ENCODE measurements at places on chromosomes 5 and 9.
A peak's percentile ranks its signal among the peaks of the same experiment; 100 is the strongest.

DNA sequence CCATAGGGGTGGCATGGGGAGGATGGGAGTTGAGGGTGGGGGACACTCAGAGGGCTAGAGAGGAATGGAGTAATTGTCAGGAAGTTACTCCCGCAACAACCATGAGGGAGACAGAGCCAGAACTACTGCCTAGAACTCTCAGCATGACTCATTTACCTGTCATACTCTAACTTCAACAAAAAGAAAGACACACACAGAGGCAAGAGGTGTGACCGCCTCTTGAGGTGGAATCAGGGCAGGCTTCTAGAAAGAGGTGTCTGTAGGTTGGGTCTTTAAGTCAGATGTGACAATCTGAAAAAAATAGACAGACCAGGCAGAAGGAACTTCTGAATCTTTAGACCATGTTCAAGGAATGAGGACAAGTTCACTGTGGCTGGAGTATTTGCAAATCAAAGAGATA lies 73.4 kb downstream of the GABBR2 start:
- H3K27me3 ChIP-seq, result no peaks in the 10 kb centered on the region
- H3K4me1 ChIP-seq, result no peaks in the 10 kb centered on the region

DNA sequence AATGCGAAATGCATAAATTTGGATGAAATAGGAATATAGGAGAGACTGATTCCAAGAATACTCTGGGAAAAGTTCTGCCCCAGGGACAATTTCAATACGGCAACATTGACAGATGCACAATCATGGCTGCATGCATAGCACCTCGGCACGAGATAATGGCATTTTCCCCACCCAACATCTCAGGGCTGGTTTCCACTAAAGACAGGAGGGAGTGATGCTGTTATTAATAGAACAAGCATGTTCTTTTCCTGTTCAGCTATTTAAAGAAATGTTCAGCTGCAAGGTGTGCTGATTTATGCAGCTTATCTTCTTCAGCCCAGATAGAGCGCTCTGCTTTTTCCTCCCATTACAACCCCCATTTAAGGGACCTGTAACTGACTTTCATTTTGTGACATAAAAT lies 740.2 kb downstream of the TLR4 start:
- no peaks in the 10 kb centered on the region for H3K4me1 ChIP-seq
- no peak overlapping the region for H3K4me3 ChIP-seq
- no peak for DNase-seq
- H3K36me3 ChIP-seq, result no peaks in the 10 kb centered on the region

DNA sequence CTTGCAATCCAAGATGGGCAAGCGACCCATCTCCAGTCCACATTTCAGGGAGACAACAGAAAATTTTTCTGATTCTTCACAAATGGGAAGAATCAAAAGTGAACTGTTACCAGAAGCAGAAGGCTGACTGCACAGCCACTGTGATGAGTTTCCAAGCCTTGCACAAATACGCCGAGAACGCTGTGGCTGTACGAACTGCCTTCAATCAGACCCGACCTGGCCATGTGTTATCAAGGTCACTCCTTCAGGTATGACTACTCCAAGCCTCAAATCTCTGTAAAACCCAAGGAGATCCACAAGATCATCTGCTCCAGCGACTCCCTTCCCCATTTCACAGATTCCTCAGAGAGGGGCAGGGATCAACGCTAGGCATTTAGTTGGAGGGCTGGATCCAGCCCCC lies 26.9 kb downstream of the RAPGEF1 start:
- no peak overlapping the region for H3K27ac ChIP-seq
- H3K27me3 ChIP-seq, result no peaks in the 10 kb centered on the region
- peaks cover 7% of the 10 kb centered on the region for H3K4me1 ChIP-seq
- no peak overlapping the region for H3K4me3 ChIP-seq
- no peaks in the 10 kb centered on the region for H3K36me3 ChIP-seq
- no peak for DNase-seq

GRCh38 chr5:147044572-147045273 lies 166.2 kb upstream of the PPP2R2B start:
- no peaks in the 10 kb centered on the region for H3K27me3 ChIP-seq
- H3K4me1 ChIP-seq, result peaks cover 9% of the 10 kb centered on the region
- no peak overlapping the region for H3K27ac ChIP-seq
- H3K36me3 ChIP-seq, result no peaks in the 10 kb centered on the region
- no peak for DNase-seq

GRCh38 chr5:14240359-14240758 lies 97.2 kb downstream of the TRIO start:
- H3K27me3 ChIP-seq, result no peaks in the 10 kb centered on the region
- H3K36me3 ChIP-seq, result no peaks in the 10 kb centered on the region
- DNase-seq, result no peak
- H3K4me3 ChIP-seq, result no peak overlapping the region

DNA sequence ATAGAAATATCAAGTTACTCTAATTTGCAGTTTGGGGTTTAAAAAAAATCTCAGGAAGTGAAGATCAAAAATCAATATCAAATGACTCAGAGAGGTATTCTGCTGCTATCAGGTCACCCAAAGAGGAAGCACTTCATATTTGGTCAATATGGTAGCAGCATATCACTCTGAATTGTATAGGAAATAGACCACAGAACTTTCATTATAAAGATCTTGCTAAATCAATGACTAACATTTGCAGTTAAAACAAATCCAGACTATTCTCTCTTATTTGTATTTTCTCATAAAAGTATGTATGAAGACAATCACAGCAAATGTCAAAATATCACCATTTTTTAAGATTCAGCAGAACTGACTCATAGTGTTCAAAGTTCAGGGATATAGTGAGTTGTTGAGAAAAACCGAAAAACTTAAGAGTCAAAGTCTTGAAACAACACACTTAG lies 105.8 kb upstream of the PCSK1 start:
- H3K4me1 ChIP-seq, result no peaks in the 10 kb centered on the region
- no peak overlapping the region for H3K27ac ChIP-seq

DNA sequence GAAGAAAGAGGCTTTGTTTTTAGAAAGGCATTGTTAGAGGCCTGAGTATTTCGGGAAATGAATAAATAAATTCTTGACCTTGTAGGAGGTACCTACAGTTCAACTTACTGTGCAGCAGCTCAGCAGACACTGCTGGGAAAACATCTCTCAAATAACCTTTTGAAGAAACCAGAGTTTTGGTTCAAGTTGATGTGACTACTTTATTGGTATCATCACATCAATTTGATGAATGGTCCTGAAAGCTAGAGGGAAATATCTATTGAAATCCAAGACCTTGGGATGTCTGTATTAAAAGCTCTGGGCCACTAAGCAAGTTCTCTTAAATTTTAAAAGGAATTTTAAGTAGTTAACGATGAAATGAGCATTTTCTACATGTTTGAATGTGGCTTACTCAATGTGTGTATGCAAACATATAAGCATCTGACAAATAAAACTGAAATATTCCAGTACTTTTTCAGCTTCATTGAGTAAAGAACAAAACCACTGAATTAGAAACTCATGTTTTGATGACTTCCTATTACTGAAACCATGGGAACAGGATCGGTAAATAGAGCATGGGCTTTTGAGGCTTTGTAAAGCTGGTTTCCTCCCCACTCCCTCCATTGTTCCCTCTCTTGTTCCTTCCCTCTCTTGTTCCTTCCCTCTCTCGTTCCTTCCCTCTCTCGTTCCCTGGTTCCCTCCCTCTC lies 36.7 kb downstream of the SLC27A6 start:
- no peaks in the 10 kb centered on the region for H3K4me1 ChIP-seq
- H3K27me3 ChIP-seq, result no peaks in the 10 kb centered on the region
- peak; percentile 36 for DNase-seq
- H3K27ac ChIP-seq, result no peak overlapping the region
- H3K36me3 ChIP-seq, result no peaks in the 10 kb centered on the region
- no peak overlapping the region for H3K4me3 ChIP-seq

GRCh38 chr5:54195701-54196100 lies 114.7 kb downstream of the ARL15 start:
- no peaks in the 10 kb centered on the region for H3K27me3 ChIP-seq
- no peaks in the 10 kb centered on the region for H3K36me3 ChIP-seq
- H3K4me3 ChIP-seq, result no peak overlapping the region
- H3K27ac ChIP-seq, result no peak overlapping the region

DNA sequence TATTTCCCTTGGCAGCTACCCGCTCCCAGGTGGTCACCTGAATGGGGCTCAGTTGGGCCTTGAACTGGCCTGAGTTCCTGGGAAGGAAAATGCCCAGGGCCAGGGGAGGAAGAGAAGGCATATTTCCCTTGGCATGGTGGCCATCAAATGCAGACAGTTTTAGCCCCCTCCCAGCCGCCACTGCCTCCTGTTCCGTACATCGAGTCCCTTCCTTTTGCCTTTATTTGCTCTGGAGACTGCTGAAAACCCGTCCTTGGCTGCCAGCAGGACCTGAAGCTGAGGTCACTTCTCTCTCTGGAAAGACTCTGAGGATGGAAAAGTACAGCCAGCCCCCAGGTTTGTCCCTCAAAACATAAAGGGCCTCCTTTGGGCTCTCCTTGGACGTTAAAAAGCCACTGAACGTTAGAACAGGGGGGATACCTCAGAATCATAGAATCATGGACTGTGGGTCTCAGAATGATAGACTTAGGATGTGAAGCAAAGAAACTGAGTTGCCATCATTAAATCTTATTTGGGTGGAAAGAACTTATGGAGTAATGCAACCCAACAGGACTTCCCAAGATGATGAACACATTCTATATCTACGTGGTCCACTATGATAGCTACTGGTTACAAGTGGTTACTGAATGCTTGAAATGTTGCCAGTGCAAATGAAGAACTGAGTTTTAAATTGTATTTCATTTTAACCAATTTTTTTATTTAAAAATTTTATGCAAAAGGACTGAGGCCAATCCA lies 7.1 kb downstream of the SPARC start:
- no peak overlapping the region for H3K4me3 ChIP-seq
- H3K27ac ChIP-seq, result peak overlapping the region; percentile 6
- H3K27me3 ChIP-seq, result no peaks in the 10 kb centered on the region
- no peak for DNase-seq

- no peak for DNase-seq
- H3K4me3 ChIP-seq, result no peak overlapping the region
- no peaks in the 10 kb centered on the region for H3K36me3 ChIP-seq
- H3K4me1 ChIP-seq, result no peaks in the 10 kb centered on the region
- H3K27me3 ChIP-seq, result no peaks in the 10 kb centered on the region
Observed at GRCh38 chr5:2223303-2223702, 340.6 kb upstream of the IRX4 start.

GRCh38 chr9:107932046-107932445 lies 442.5 kb upstream of the KLF4 start:
- DNase-seq, result no peak
- no peak overlapping the region for H3K27ac ChIP-seq
- no peak overlapping the region for H3K4me3 ChIP-seq
- H3K36me3 ChIP-seq, result no peaks in the 10 kb centered on the region

DNA sequence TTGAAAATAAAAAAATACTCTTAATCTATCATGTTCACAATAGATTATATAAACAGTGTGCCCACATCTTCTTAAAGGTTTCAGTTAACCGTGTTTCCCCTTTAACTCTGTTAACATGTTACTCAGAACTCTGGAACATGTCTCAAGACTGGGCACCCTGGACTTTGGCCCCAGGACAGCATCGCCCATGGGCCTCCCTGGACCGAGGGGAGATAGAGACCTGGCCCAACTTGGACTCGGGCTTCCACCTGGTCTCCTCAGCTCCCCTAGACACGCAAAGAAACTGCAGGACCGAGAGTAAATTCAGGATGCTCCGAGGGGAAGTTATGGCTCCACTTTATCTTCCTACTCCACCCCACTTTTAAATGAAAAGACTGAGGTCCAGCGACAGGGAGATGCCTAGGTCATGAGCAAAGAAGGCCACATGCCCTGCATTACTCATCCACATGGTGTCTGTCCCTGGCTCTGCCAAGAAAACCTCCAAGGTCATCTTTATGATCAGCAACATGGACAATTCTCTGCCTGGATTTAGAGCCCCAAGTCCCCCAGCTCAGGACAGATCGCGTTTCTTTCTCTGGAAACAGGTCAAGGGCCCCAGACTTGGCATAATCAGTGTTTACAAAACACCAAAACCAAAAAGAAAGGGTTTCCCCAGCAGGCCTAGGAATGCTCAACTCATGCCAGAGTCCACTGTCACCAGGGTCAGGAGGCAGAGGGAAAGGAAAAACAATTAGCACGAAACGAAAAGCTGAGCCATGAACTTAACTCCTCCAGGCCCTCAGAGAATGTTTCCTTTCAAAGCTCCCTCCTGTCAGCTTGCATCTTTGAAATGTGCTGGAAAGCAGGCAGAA lies 17.4 kb downstream of the GPX3 start:
- no peak overlapping the region for H3K4me3 ChIP-seq
- no peak overlapping the region for H3K27ac ChIP-seq
- H3K4me1 ChIP-seq, result peaks cover 2% of the 10 kb centered on the region
- no peak for DNase-seq
- H3K36me3 ChIP-seq, result peaks cover 2% of the 10 kb centered on the region

DNA sequence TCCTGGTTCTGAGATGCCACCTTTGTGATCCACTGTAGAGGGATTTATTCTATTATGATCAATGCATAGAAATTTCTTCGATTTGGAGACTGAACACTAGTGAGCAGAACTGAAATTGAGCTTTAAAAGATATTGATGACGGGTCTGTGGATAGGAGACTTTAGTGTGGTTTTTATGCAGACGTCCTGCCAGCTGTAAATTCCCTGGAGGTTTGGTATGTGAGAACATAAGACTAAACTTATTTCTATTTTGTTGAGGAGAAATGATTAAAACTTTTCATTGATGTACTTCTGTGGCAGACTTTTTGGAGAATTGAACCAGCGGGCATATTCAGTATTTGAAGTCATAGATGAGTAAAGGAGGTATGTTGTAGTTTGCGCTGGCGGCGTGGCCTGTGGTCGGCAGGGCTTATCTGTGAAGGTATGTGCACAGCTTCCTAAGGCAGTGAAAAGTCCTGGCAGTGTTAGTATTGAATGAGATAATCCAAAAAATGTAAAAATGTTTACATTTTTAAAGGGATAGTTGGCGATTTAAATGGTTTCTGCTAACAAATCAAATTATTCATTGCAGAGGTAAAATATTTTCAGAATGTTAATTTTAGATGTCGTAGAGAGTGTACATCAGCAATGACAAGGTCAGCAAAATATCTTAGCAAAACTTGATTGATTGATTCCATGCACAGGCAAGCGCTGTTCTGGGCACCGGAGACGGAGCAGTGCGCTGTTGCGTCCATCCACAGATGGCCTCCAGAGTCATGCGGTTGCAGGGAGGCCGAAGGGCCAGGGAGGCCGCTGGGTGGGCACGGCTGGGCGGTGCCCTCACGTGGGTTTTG lies 20.4 kb downstream of the TENT4A start:
- no peaks in the 10 kb centered on the region for H3K36me3 ChIP-seq
- no peak overlapping the region for H3K27ac ChIP-seq
- no peaks in the 10 kb centered on the region for H3K4me1 ChIP-seq
- no peak for DNase-seq
- no peak overlapping the region for H3K4me3 ChIP-seq

DNA sequence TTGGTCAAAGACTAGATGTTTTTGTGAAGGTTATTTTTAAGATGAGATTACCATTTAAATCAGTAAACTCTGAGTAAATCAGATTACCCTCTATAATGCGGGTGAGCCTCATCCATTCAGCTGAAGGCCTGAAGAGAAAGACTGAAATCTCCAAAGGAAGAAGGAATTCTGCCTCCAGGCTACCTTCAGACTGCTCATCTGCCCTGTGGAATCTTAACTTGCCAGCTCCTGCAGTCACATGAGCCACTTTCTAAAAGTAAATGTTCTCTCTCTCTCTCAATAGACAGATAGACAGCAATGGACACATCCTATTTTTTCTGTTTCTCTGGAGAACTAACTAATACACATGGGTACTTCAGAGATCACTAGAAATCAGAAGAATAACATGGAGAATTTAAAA lies 182.8 kb downstream of the CFAP90 start:
- no peak overlapping the region for H3K27ac ChIP-seq
- no peak overlapping the region for H3K4me3 ChIP-seq
- peak; percentile 47 for DNase-seq
- H3K36me3 ChIP-seq, result no peaks in the 10 kb centered on the region
- no peaks in the 10 kb centered on the region for H3K27me3 ChIP-seq

- no peaks in the 10 kb centered on the region for H3K27me3 ChIP-seq
- DNase-seq, result peak; percentile 38
- H3K4me1 ChIP-seq, result no peaks in the 10 kb centered on the region
- no peaks in the 10 kb centered on the region for H3K36me3 ChIP-seq
Observed at GRCh38 chr5:111143910-111144309, 51.8 kb downstream of the WDR36 start.

Data from mesendoderm (in vitro differentiated cells).